ENCODE measurements at places on chromosomes 1 and 21.
A peak's percentile ranks its signal among the peaks of the same experiment; 100 is the strongest.

DNA sequence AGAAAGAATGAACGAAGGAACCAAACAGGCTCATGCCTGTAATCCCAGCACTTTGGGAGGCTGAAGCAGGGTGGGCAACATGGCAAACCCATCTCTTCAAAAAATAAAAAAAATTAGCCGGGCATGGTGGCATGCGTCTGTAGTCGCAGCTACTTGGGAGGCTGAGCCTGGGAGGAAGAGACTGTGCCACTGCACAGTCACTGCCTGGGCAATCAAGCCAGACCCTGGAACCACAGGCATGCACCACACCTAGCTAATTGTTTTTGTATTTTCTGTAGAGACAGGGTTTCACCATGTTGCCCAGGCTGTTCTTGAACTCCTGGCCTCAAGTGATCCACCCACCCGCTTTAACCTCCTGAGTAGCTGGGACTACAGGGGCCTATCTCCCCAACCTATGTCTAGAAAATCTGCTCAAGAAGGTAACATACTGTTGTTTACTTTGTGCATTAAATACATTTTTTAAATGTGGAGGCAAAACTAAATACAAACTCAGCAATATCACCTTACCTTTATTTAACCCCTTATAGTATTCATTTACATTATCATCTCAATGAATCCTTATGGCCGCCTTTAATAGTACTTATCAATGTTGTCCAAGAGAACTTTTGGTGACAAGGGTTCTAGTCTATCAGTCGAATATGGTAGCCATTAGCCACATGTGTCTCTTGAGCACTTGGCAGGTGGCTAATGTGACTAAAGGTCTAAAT is 2.7 kb downstream of the KHDC4 start:
- DNase-seq, result no peak

- DNase-seq, result no peak
Observed at GRCh38 chr1:69121723-69122122, 446.0 kb upstream of the LRRC7 start.

GRCh38 chr1:1212780-1213344 is 1.1 kb downstream of the TNFRSF4 start:
- DNase-seq, result no peak

GRCh38 chr21:30329203-30329875 is 8.2 kb downstream of the KRTAP27-1 start:
- DNase-seq, result no peak

DNA sequence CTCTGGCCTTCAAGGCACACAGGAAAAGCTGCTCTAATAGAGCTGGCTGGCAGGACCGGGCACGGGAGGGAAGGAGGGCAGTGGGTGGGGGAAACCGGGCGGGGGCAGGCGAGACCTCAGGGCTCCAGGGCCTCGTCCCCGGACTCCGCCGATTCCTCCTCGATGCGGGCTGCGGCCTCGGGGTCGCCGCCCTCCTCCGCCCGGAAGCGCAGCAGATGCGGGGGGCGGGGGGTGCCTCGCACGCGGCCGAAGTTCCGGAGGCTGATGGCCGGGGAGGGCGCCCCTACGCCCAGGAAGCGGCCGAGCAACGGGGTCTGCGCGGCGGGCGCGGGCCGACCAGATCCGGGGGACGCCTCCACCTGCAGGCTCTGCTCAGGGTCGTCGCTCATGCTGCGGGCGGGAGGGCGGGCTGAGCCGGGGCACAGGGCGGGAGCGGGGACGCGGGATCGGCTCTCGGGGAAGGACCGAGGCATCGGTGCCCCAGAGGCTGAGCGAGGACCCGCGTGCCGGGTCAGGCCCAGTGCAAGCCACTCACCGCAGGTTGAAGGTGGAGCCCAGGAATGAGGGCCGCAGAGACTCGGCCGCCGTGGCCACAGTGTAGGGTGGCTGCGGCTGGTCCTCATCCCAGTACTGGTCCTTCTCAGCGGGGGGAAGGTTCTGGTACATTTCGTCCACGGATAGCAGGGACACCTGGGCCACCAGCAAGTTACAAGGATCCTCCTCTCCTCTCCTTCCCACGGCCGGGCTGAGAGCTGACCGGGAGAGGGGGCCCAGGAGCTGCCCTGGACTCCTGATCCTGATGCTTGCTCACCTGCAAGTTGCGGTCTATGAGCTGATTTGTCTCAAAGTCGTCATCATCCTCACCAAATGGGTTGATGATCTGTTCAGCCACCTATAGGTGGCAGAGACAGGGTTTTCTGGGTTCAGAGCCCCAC is 3.6 kb downstream of the BEST4 start:
- no peak for DNase-seq

- no peak for DNase-seq
Observed at GRCh38 chr1:176617881-176618280, 154.9 kb downstream of the PAPPA2 start.

DNA sequence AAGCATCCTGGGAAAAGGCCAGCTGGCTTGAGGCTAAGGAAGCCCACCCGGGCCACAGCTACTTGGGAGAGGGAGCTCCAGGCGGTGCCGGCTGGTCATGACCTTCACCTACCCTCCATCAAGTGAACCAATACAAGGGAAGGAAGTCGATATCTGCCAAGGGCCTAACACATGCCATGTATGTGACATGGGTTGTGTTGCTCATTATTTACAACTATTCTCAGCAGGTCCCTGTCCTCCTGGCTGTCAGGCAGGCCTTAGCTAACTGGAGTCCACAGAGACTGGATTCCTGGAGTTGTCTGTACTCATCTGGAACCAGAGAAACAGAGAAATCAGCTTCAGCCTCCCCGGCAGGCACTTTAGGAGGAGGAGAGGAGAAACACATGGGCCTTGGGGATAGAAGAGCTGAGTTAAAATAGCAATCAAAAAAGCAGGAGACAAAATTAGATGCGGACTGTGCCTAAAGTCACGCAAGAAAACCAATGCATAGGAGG is 15.7 kb downstream of the TCEA3 start:
- DNase-seq, result no peak

DNA sequence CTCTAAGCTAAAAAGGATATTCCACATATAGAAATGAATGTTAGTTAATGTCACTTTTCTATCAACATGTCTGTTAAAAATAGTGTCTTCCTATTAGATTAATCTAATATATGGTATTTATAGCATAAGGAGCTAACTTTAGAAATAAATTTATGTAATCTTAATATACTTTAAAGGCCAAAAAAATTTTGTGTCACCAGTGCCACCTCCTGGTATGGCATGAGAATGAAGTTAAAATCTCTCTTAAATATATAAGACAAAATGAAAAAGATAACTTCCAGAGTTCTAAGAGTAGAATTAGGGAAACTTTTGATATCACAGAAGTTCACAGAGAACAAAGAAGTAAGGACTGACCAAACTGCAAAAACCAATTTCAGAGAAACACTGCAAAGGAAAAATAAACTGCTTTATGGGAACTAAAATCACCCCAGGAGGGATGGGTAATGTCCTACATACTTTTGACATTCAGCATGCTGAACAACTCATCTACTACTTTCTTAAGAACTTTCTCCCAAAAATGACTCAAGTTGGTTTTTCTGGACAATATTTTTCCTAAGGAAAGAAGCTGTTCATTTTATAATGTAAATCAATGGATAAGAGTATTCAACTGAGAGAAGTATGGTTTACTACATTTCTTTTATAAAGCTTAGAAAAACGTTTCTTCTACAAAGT is 82.8 kb downstream of the TRIM33 start:
- DNase-seq, result no peak

- no peak for DNase-seq
Observed at GRCh38 chr21:45580576-45581321, 38.5 kb upstream of the SLC19A1 start.

DNA sequence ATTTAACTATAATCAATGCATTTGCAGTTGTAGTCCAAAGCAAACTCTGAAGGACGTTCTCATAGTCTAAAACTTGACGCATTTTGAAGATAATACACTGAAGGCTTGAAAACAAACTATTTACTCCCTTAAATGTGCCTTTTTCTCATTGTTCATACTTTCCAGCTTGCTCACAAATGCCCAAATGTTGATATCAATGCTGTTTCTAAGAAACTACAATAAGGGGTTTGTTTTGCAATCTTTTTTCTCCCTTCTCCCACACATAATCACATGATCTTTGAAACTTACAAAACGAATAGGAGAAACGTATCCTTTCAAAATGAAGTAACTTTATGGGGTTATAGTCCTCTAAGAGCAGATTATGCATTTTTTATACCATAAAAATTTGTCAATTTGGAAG is 508.7 kb downstream of the DPYD start:
- no peak for DNase-seq

DNA sequence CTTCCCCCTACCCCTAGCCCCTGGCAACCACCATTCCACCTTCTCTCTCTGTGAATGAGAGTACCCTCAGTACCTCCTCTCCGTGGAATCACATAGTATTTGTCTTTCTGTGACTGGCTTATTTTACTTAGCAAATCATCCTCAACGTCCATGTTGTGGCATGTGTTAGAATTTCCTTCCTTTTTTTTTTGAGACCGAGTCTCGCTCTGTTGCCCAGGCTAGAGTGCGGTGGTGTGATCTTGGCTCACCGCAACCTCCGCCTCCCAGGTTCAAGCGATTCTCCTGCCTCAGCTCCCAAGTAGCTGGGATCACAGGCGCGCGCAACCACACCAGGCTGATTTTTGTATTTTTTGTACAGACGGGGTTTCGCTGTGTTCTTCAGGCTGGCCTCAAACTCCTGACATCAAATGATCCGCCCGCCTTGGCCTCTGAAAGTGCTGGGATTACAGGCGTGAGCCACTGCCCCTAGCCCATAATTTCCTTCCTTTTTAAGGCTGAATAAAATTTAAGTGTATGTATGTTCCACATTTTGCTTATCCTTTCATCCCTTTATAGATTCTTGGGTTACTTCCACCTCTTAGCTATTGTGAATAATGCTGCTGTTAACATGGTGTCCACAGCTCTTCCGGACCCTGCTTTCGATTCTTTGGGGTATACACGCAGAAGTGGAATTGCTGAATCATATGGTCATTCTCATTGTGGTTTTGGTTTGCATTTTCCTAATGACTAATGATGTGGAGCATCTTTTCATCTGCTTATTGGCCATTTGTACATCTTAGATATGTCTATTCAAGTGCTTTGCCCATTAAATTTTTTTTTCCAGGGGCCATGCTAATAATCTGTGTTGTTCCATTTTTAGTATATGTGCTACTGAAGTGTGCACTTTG is 32.3 kb downstream of the ERRFI1 start:
- no peak for DNase-seq

DNA sequence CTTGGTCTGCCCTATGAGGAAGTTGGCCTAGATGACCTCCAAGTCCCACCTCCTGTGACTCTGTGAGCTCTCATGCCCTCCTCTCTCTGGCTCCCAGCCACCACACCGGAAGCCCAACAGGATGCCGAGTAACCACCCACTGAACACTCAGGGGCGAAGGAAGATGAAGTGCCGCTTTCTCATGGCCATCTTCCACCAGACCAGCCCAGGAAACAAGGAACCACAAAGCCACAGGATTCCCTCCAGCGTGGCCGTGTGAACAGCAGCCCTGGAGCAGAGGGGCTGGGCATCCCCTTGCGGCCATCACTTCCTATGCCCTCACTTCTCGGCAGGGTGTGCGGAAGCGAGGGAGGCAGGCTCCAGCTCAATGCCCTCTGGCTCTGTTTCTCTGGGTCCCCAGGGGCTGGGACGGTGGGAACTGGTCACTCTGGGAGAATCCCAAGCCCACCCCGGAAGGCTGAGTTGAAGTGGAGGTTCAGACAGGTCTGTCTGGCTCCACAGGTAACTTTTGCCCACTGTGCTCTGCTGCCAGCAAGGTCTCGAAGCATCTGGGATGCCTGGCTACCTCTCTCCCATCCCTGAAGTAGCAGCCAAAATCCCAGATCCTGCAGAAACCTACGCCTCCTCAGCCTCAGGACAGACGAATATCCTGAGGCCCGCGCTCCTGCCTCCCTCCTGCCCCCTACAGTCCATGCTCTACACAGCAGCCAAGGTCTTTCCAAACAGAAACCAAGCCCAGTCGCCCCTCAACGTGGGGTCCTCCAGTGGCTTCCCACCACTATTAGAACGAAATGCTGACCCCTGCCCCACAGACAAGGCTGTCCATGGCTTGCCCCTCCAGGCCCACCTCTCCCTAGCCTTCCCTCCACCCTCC is 44.2 kb upstream of the ECE1 start:
- peak; percentile 82 for DNase-seq

DNA sequence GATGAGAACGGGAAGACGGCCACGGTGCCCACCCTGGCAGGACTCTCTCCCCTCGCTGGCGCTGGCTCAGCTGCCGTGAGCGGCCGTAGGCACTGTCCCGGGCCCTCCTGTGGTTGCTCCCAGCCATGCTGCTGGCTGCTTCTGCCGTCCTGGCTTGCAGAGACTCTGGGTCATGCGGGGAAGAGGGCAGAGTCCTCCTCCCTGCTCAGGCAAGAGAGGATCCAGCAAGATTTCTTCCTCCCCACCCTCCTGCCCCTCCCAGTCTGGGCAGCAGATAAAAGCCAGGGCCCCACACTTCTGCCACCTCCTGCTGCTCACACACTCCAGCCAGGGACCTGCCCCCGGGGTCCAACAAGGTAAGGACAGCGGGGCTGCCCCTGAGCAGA is 60.1 kb downstream of the AGPAT3 start:
- no peak for DNase-seq

DNA sequence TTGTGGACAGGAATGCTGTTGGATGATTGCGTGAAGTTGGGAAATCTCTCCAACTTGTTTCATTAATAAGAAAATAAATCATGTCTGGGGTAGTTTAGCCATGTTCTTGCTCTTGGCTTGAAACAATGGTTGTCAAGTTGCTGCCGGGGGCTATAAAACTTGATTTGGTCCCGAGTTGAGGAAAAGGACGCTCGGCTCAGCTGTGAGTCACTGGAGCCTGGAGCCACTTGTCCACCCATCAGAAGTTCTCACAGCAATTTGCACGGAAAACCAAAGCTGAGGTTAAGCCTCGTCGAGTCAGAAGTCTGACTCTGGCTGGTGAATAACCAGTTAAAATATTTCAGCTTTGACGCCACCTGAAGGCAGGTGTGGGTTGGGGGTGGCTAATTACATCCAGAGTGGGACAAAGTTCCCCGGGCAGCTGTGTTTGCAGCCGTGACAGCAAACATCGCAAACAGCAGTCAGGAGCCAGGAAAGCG is 19.7 kb upstream of the RIPK4 start:
- DNase-seq, result no peak

DNA sequence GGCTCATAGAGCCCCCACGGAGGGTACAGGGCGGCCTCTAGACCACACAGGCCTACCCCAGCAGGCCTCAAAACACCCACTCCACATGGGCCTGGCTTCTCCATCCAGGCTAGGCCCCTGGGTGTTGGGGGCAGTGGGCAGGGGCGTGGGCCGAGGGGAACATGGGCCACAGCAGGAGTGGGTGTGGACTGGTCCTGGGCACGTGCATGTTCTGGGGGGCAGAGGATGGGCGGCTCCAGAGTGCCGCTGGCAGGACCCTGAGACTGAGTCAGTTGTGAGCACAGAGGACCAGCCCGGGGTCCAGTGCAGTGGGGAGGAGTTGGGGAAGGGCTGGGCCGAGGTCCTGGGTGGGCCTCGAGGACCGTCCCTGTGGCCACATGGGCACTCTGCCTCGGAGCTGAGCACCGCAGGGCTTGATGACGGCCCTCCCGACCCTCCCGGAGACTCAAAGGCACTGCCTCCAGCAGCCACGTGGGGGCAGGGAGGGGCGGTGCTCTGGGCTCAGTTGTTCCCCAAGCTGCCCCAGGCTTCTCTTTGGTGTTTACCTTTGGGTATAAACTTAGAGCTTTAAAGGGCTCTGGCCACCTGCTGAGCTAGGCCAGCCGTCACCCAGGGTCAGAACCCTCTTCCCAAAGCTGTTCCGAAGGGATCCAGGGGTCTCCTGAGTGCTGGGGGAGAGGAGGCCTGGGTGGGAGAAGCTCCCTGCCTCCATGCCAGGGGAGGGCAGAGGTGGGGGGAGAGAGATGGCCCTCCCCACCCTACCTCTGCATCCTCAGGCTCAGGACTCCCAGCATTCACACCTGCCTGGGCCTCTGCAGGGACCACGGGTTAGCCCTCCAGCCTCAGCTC is 79.9 kb downstream of the MORN1 start:
- DNase-seq, result peak; percentile 57

All from central memory CD8-positive, alpha-beta T cell (primary cell).